ENCODE measurements at places on chromosomes 1 and 21.

DNA sequence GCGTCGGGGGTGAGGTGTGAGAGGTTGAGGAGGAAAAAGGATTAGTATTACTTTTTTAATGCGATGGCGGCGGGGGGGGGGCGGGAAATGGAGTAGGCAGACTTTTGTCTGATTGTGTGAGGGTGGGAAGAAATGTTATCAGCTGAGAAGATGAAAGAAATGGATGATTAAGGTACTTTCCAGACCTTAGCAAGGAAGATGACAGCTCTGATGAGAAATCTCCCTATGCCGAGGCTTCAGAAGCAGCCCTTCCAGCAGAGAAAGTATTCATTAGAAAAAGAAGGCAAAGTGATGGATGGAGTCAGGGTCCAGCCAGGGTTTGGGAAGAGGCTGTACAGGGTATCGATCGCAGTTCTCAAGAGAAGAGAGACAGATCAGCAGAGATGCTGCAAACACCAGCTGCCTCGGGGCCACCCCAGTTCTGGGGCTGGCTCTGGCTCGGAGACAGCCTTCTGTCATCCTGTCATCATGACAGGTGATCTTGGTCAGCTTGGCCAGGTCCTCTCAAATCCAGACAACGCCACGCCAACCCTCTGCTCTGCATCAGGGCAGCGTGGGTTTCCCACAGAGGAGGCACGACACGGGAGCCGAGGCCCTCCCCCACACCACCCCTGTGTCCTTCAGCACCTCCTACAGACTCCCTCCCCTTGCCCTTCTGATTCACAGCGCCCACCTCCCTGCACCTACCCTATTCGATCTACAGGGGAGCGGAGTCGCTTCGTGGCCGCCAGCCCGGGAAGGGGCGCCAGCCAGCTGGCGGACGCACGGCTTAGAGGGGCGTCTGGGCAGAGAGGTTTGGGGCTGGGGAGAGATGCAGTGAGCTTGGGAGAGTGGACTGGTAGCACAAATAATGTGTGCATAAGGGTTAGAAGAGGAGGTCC lies 674 bp upstream of the ATXN7L2 start:
- DNase-seq = no peak

- DNase-seq = no peak
These were observed 103.6 kb upstream of the RAB4A start for GRCh38 chr1:229167318-229167717.

GRCh38 chr1:59393211-59394180 lies 96.6 kb downstream of the FGGY start:
- no peak for DNase-seq

GRCh38 chr1:26177182-26177684 lies at the start of gene CNKSR1:
CNKSR1 (plus strand) TSS chr1:26177491; CDS start chr1:26177548, 57 bp downstream.
- DNase-seq = no peak

- no peak for DNase-seq
These were observed 7.1 kb downstream of the C1orf226 start for GRCh38 chr1:162388615-162389014.

- DNase-seq = no peak
These were observed 2.5 kb upstream of the MYBPH start for GRCh38 chr1:203178083-203178482.

DNA sequence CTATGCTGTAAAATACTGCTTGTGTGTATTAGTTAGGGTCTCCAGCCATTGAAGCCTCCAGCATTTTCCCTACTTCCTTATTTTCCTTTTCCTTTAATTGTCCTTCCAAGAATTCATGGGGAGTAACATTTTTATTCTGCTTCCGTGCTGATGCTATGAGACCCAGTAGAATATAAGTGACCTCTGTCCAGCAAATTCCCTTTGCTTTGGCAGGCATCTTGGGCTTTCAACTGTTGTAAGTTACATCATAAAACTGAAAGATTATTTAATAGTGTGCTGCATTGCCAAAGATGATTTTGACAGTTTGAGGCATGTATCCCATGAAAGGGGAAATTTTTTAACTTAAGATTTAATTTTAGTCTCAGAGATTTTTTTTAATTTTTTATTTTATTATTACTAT lies 48.1 kb upstream of the B3GALT2 start:
- DNase-seq = no peak

GRCh38 chr1:113103048-113103447 lies 30.1 kb downstream of the LRIG2 start:
- DNase-seq = no peak

- no peak for DNase-seq
These were observed 5.7 kb upstream of the CCT8 start for GRCh38 chr21:29078869-29079767.

GRCh38 chr1:61055110-61055614 lies 27.2 kb upstream of the NFIA start:
- no peak for DNase-seq

DNA sequence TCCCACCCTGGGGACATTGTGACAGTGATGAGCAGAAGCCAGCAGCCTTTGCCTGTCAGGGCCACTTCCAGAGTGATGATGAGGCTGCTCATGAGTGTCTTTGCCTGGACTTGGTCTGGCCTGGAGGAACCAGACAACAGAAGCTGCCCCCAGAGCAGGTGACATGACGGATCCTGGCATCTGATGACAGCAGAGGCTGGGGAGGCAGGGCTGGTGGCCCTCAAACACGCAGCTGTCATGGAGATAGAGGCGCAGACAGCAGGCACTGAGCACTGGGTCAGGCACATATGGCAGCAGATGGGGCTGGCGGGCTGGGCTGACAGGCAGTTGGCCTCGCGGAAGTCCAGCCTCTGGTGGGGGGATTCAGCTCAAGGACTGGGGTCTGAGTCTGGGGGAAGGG lies 66.4 kb upstream of the STUM start:
- DNase-seq = no peak

GRCh38 chr1:15218287-15219279 lies 28.4 kb upstream of the FHAD1 start:
- DNase-seq = no peak

DNA sequence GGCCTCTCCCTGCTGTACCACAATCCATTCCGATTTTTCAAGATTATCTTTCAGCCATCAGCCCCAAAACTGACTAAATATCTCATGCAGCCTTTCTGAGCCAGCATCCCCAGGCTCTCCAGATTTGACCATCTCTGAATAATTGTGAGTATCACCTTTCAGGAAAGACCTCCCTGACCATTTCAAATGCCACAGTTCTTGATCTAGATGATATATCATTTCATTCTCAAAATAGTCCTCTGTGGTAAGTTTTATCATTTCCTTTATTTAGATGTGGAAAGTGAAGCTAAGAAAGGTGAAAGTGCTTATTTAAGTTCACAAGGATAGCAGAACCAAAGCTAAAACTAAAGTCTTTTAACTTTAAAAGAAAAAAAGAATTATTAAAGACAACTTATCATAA lies 244.0 kb downstream of the PLPP3 start:
- DNase-seq = no peak

- DNase-seq = no peak
These were observed 3.3 kb upstream of the LSM10 start for GRCh38 chr1:36400825-36401601.

DNA sequence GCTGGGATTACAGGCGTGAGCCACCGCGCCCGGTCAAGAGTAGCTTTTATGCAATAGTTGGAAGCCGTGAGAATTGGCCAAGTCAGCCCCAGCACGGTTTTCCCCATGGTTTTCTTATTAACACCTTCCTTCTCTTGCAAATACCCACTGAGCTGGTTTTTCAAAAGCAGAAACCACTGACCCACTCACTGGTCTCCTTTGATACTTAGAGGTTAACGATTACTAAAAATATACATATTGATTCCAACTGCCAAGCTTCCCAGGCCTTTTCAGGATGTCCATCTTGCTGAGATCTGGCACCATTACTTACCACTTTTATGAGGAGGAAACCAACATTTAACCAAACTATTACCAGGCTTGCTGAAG lies 25.9 kb upstream of the TARDBP start:
- no peak for DNase-seq

DNA sequence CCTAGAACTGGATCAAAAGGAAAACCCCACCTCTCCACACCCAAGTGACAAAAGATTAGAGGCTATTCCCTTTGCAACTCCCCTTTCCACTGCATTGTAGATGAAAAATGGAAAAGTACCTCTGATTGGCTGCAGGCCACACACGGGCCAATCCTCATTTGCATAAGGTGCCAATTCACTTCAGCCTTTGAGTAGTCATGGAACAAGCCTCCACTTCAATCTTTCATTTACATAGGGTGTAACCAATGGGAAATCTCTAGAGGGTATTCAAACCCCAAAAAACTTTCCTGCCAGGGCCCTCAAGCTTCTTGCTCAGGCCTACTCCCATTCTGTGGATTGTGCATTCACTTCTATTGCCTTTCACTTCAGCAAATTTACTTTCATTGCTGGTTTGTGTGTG lies 122.3 kb upstream of the KCND3 start:
- no peak for DNase-seq

DNA sequence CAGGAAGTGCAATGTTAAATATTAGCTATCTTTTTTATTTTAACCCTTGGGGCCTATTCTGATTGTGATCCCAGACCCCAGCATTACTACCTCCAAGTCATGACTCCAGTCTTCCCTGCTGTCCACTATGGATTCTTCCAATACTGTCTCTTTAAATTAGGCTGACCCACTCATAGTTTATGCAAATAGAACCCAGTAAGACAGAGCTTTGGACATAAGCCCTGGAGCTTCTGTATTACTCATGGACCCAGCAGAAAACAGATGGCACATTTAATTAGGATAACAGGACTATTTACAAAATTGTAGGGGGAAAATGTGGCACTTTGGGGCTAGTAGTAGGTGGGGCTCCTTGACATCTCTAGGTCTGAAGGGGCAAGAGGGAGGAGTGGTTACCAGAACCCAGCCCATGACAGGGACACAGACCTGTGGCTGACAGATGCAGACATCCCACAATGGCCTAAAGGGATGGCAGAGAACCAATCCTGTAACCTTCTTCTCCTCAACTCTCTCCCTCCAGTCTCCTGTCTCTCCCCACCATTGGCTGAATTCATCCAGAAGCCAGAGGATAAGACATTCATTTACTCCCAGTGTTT lies 233.5 kb downstream of the OMA1 start:
- DNase-seq = no peak

GRCh38 chr1:16189921-16190621 lies 22.4 kb downstream of the ARHGEF19 start:
- no peak for DNase-seq

- DNase-seq = no peak
These were observed 83.1 kb upstream of the S1PR1 start for GRCh38 chr1:101153692-101154091.

- DNase-seq = no peak
These were observed 3.2 kb upstream of the RWDD3 start for GRCh38 chr1:95230768-95231191.

DNA sequence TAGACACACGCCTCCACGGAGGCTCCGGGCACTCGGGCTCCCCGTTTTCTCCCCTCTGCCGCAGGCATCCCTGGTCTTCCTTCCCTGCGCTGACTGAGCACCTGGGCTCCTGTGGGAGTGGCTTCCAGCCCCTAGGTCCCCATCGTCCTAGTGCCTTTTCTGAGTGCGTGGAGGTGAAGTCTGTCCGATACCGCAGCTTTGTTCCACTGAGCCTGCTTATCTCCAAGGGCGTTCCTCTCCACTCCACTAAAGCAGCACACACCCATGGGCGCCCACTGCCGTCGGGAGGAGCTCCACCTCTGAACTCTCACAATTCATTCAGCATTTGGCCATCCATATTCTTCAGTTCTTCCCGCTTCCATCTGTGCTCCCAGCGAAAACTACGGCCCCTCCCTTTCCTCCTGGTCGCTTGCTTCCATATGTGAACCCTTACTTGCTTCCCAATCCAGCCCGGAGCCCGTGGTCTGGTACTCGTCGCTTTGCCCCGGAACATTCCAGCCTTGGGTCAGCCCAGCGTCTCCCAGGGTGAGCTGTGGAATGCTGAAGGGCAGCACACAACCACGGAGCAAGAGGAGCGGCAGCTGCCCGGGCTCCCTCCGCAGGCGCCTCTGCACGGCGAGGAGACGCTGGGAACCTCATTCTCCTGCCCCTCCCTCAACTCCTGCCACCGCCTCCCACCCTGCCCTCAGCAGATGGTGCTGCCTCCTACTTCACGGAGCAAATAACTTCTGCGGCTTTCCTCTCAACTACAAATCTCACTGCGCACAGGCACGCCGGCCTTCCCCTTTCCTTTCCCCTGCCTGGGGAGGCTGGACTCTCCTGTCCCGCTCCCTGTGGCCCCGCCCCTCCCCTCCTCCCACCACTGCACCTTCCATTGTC lies 27.5 kb downstream of the ATP8B2 start:
- DNase-seq = no peak

GRCh38 chr21:36459098-36459497 lies 20.8 kb downstream of the CLDN14 start:
- DNase-seq = no peak

DNA sequence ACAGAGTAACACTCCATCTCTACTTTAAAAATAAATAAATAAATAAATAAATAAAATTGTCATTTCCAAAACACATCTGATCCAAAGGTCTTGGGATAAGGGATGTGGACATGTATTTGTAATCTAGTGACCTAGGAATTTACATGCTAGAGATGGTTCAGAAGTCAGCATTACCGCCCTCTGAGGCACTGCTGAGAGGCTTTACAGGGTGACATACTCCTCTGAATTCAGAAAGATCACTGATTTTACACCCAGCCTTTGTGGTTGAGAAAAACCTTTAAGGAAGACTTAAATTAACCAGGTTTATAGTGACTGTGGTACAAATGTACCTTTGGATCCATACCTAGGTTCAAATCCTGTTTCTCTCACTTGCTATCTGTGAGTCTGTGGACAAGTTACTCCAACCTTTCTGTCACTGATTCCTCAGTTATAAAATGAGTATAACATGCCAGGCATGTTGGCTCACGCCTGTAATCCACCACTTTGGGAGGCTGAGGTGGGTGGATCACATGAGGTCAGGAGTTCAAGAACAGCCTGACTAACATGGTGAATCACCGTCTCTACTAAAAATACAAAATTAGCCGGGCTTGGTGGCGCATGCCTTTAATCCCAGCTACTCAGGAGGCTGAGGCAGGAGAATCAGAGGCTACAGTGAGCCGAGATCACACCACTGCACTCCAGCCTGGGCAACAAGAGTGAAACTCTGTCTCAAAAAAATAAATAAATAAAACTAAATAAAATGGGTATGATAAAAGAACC lies 20.1 kb downstream of the OSBPL9 start:
- DNase-seq = no peak

DNA sequence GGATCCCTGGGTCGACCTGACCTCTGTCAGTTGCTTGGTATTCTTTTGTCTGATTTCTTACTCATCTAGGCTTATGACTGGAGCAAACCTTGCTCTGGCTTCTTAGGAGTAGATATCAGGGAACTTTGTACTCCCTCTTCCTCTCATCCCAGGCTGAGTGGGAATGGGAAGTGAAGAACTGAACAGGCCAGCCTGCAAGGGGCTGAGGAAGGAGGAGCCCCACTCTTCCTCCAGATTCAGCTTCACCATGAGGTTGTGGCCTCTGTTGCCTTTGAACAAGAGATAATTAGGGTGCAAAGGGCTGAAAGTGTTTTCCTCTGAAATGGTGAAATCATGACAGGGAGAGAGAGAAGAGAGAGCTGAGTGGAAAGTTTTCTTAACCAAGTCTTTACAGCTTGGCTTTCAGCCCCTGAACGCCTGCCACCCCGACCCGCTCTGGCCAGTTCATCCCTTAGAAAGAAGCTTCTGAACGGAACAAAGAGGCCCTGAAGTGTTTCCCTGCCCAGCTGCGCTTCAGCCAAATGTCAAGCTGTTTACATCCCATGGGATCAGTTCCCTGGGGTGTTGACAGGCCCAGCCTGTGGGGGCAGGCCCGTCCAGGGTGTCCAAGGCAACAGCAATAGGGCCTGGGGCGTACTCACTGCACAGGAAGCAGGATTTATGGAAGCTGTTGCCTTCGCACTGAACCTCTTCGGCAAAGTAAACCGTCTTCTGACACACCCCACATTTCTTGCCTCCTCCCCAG lies 11.2 kb downstream of the CSRP1 start:
- DNase-seq = no peak

Data from SIG-M5 (cell line).